ENCODE measurements at places on chromosomes 3 and 15.
A peak's percentile ranks its signal among the peaks of the same experiment; 100 is the strongest.

DNA sequence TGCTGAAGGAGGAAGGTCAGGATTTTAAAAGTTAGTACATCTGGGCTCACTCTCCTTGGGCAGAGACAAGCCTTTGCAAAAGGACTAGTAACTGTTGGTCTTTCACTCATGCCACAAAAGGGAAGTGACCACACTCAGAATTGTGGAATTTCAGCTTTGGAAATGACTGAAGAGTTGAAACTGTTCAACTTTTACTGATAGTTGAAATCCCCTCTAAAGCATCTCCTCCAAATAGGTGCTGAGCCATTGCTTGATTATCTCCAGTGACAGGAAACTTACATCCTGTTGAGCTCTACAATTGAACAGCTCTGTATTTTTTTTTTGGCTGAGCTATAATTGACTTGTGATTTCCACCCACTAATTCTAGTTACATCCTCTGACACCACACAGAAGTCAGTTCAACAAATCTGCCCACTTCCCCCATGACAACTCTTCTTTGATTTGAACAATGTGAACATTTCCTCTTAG is 254.8 kb upstream of the TPRG1 start:
- H3K27ac ChIP-seq = peak overlapping the region; percentile 86
- H3K27me3 ChIP-seq = no peaks in the 10 kb centered on the region
- H3K4me3 ChIP-seq = peak overlapping the region; percentile 2
- peaks cover 3% of the 10 kb centered on the region for H3K36me3 ChIP-seq

- H3K36me3 ChIP-seq = no peaks in the 10 kb centered on the region
- H3K4me3 ChIP-seq = peak overlapping the region; percentile 76
- H3K27me3 ChIP-seq = no peaks in the 10 kb centered on the region
- peak overlapping the region; percentile 82 for H3K27ac ChIP-seq
- DNase-seq = no peak
These were observed 185.7 kb downstream of the LPP start for GRCh38 chr3:188339410-188340295.

DNA sequence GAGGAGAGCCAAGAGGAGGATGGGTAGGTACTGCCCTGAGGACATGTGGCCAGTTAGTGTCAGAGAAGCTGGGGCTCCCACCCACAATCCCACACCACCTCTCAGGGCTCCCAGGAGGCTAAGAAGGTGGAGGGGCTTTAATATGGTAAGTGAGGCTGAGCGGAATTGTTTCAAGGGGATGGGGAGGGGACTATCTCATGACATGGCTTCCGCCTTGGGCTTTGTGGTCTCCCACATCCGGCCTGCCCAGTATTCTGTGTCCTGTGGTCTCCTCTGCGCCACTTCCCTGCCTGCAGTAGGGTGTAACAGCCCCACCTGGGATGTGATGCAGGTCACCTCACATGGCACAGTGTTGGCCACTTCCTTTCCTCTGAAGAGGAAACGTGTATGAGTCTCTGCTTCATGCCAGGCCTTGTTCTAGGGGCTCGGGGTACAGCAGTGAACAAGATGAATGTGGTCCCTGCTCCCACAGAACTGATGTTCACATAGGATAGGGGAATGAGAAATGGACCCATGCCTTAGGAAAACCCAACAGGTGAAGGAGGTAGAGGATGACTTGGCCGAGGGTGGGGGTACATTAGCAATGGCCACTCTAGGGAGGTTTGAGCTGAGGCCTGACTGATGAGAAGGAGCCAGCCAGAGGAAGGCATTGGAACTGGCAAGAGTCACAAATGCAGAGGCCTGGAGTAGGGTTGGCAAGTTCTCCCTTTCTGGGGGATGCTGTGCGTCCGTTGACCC is 3.2 kb downstream of the NEIL1 start:
- DNase-seq = peak; percentile 59
- peak overlapping the region; percentile 22 for H3K4me3 ChIP-seq

DNA sequence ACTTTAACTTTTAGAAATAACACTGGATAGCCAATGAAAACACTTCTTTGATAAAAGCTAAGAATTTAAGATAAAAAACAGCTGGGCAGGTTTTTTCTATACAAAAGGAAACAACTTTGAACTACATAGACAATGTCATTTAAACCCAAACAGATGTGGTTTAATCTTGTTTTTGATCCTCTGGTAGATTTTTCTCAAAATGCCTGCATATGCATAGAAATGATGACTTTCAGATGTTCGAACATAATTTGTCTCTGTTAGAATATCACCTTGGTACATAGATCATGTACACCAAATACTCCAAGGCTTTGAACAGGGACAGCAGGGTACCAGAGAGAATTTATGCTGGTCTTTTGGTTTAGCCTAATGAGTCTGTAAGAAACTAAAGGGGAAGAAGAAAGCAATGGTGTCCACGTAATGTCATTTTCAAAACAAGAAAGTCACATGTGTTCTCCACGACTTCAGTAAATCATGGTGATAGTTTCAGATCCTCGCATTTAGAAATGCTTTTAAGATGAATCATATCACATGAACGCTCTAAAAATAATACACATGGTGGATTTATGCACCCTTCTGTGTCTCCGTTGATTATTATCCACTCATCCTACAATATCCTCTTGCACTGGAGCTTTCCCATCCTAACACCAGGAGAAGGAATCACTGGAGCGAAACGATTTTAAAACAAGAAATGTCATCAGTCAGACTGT is 160.1 kb upstream of the PDZRN3 start:
- no peaks in the 10 kb centered on the region for H3K27me3 ChIP-seq
- H3K4me3 ChIP-seq = no peak overlapping the region
- no peaks in the 10 kb centered on the region for H3K4me1 ChIP-seq
- H3K27ac ChIP-seq = no peak overlapping the region
- no peak for DNase-seq

DNA sequence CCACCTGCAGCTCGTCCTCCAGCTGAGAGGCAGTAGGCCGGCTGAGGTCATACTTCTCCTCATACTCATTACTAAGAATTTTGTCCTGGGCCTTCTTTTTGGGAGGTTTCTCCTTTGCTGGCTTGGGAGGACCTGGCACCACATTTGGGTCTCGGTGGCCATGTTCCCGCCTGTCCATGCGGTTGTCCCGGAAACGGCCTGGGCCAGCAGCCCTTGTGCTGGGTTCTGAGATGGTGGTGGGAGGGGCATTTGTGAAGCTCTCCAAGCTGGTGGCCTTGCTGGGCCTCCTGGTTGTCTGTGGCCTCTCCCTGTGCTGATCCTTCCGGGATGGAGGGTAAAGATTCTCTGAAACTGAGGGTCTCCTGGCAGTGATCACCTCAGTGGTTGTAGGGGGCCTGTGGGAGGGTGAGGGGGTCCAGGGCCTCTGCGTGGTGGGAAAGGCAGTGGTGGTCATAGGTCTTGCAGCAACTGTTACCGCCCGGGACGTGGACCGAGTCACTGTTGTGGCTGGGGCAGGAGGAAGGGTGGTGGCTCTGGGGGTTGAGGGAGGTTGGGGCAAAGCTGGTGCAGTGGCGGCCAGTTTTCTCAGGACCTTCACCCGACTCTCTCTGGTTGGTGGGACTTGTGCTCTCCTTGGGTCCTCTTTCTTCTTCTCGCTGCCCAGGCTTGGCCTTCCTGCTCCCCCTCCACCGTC is 2.5 kb downstream of the CCDC80 start:
- no peaks in the 10 kb centered on the region for H3K36me3 ChIP-seq
- H3K4me3 ChIP-seq = no peak overlapping the region
- no peaks in the 10 kb centered on the region for H3K27me3 ChIP-seq
- no peak overlapping the region for H3K27ac ChIP-seq
- no peak for DNase-seq

DNA sequence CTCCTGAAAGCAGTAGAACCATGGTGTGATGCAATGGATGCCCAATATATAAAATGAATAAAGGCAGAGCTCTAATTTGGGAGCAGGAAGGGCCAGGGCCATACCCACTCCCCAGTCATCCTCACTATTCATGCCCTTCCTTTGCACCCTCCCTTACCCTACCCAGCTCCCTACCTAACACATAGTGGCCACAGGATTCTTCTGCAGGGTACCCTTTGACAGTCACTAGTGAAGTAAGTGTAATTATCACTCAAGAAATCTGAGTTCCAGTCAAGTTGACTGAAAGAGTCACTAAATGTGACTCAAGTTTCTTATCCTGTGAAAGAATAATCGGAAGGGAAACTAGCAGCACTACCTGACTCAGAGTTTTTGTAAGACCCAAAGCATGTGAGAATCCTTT is 69.2 kb downstream of the RASA2 start:
- H3K36me3 ChIP-seq = peaks cover 3% of the 10 kb centered on the region
- no peak overlapping the region for H3K4me3 ChIP-seq
- peaks cover 24% of the 10 kb centered on the region for H3K4me1 ChIP-seq
- no peaks in the 10 kb centered on the region for H3K27me3 ChIP-seq

DNA sequence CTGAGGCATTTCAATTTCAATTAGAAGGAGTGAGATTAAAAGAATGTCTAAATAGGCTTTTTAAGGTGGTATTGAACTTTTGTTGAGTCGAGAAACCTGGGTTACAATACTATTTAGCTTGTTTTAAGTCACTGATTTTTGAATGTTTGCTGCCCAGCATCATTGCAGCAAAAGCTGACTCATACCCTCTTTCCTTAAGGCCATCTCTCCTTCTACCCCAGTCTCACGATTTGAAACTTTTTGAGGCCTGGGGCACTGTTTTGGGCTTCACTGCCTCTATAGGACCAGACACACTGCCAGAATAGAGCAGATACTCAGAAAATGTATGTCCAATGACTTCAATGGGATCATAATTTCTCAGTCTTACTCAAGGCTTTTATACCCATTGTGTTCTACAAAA is 319.6 kb upstream of the TGFBR2 start:
- H3K27ac ChIP-seq = no peak overlapping the region
- DNase-seq = no peak
- no peak overlapping the region for H3K4me3 ChIP-seq
- peaks cover 4% of the 10 kb centered on the region for H3K27me3 ChIP-seq
- H3K36me3 ChIP-seq = no peaks in the 10 kb centered on the region

DNA sequence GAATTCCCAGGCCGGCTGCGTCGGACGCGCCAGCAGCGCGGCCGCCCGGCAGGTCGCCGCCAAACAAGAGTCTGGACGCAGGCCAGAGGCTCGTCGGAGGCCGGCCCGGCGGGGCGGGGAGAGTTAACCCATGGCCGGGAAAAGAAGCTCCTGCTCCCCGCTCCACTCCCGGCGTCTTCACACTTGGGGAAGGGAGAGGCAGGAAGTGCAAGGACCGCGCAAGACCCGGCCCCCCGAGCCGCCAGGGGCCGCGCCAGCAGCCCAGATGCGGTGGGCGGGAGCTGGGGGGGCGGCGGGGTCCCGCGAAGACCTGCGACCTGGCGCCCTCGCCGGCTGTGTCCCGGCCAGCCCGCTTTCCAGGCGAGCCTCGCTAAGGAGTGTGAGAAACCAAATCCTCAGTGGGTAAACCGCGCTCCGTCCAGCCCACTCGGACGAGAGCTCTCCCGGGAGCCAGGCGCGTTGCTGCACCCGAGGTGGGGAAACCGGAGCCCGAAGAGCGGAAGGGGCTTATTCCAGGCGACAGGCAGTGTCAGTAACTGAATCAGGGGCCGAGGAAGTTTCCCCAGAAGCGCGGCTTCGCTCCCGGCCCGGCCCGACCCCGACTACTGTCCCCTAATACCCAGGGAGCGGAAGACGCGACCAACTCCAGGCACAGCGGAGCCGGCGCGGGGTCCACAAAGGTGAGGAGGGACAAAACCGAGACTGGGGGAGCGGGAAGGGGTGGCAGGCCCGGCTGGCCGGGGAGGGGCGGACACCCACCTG is 721 bp downstream of the ADAMTS7 start:
- DNase-seq = no peak
- peaks cover 22% of the 10 kb centered on the region for H3K4me1 ChIP-seq
- peaks cover 48% of the 10 kb centered on the region for H3K27me3 ChIP-seq
- peaks cover 20% of the 10 kb centered on the region for H3K36me3 ChIP-seq
